ENCODE measurements at places on chromosomes 2 and 18. TPM values are rescaled to one million over a fixed set of nuclear protein-coding genes. Genes with fewer than 3 reads are reported as not detected.

The PDCD1 gene
- total RNA-seq: not detected

The LIMS1 gene
- total RNA-seq: 143 TPM

The PSMA8 gene
- total RNA-seq: not detected

The ACTG2 gene
- 8.6 TPM for total RNA-seq

The PRSS56 gene
- total RNA-seq: not detected

The CERS6 gene
- 12.1 TPM for total RNA-seq

The DYNC2LI1 gene
- 24.3 TPM for total RNA-seq

The SLC16A14 gene
- 1.6 TPM for total RNA-seq

The C1QL2 gene
- total RNA-seq: not detected

The KCNJ13 gene
- total RNA-seq: not detected

The ZDBF2 gene
- 4.3 TPM for total RNA-seq

The DSG1 gene
- total RNA-seq: not detected

The HOXD8 gene
- total RNA-seq: 10.8 TPM

The GKN1 gene
- total RNA-seq: not detected

The RAPGEF4 gene
- total RNA-seq: 0.38 TPM

The STK39 gene
- total RNA-seq: 8.7 TPM

The AQP12B gene
- not detected for total RNA-seq

The CDK15 gene
- total RNA-seq: 5.7 TPM

The KCNE4 gene
- total RNA-seq: 0.81 TPM

The CCDC85A gene
- total RNA-seq: 0.63 TPM
